ENCODE measurements at places on chromosomes 2 and 18.

DNA sequence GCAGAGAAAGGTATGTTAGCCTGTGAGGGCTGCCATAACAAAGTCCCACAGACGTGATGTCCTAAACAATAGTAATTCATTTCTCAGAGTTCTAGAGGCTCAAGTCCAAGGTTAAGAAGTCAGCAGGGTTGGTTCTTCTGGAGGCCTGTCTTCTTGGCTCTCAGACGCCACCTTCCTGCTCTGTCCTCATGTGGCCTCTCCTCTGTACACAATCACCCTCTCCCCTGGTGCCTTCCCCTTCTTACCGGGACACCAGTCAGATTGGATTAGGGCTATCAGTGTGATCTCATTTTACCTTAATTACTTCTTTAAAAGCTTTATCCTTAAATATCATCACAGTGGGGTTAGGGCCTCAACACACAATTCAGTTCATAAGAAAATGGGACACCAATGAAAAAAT, 860.5 kb downstream of the RNF144A start:
- DNase-seq, result no peak

DNA sequence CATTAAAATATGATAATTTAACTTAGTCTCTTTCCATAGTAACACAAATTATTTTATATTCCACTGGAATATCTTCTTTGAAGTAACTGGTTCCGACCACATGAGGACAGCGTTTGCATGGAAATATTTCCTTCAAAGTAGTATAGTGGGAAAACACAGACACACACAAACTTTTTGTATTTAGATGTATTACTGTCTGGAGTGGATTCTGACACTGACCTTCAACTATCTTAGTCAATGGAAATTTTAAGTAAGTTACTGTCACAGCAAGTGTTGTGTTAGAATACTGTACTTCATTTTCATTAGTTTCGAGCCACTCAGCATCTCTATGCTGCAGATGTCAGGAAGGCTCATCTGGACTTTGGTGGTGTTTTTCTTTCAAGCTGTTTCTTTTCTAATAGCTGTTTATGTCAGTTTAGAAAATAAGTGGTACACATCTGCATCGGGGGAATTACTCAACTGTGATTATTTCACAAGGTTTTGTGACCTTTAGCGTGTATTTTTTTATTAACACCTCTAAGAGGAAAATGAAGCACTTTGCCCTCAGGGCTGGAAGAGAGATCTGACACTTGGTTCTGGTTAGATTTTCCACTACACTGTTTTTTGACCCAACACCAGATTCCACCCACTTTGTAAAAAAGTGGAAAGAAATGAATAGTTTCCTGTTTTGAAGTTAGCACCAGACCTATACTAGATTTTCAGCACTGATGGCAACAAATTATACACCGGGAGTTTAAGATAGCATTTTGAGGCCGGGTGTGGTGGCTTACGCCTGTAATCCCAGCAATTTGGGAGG, 18.9 kb upstream of the THOC1 start:
- peak; percentile 46 for DNase-seq

DNA sequence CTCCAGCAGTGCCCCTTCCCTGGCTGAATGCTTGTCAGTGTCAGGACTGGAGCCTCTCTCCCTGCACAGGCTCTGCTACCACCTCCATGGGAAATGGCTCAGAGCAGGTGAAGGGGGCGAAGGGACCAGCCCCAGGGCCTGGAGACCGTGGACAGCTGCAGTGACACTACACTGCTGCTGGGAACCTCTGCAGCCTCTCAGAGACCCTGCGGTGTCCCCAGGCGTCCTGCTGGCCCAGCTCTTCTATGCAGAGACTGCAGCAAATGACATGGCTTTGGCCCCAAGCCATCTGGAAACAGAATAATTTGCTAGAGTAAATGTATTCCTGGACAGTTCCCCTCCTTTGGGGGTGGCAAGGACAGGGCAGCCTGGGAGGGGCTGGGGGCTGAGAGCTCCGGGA, 53.2 kb downstream of the CIB4 start:
- DNase-seq, result no peak

DNA sequence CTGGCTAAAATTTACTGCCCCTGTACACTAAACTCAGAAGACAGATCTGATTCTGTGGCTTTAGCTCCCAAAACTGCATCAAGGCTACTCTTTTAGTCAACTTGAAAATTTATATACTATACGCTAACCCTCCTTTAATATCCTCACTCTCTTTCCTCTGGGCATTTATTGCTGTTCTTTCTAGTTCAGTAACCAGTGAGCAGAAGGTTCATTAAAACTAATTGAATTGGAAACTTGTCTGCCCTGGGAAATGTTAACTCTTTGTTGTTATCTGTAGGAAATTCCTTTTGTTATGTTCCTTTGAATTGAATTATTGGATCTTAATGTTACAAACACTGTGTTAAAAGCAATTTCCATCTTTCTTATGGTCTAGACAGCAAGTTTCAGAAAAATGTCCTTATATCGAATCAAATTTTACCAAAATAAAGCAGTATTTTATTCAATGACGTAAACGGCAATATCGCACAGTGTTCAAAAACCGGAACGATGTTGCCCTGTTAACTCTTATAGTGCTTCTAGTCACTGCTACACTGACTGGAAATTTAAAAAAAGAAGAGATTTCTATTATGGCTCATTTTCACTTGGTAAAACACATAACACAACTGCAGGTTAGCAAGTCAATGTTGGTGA, 168.3 kb downstream of the NR4A2 start:
- no peak for DNase-seq

DNA sequence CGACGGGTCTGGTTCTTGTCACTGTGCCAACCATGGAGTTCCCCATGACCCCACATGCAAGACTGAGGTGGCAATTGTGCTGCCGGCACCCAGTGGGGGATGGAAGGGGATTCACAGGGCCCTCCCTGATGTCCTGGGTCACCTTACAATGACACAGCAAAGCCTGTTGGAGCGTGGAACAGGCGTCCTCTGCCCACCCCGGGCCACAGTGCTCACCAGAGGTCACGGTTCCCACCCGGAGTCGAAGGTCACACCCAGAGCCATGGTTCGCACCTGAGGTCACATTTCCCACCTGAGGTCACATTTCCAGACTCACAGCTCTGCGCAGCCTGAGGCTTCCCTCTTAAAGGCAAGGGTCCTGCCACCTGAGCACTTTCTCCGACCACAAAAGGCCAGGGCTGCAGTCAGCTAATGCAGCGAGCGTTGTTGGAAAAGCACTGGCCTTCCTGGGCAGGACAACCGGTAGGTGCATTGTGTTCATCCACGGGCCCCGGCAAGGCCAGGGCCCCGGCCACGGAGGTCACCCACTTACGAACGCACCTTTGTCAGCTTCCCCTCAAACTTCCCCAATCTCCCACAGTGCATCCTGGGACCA, 24.0 kb downstream of the KIF1A start:
- DNase-seq, result no peak

DNA sequence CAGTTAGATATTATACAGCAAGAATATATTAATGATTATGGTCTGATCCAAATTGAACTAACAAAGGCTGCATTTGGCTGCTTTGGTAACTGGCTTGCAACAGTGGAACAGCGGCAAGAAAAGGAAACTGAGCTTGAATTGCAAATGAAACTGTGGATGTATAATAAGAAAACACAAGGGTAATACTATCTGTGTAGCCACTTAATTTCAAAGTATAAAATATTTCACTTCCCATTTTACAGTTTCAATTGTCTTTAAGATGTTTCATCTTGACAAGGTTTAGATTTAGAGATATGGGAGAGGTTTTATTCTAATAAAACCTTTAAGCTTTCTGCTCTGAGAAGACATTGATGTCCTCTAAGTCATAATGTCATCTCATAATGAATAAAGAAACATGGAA, 23.8 kb downstream of the WDR75 start:
- no peak for DNase-seq

- DNase-seq, result peak; percentile 86
Measured at GRCh38 chr18:3790703-3791102, 340.7 kb downstream of the TGIF1 start.

DNA sequence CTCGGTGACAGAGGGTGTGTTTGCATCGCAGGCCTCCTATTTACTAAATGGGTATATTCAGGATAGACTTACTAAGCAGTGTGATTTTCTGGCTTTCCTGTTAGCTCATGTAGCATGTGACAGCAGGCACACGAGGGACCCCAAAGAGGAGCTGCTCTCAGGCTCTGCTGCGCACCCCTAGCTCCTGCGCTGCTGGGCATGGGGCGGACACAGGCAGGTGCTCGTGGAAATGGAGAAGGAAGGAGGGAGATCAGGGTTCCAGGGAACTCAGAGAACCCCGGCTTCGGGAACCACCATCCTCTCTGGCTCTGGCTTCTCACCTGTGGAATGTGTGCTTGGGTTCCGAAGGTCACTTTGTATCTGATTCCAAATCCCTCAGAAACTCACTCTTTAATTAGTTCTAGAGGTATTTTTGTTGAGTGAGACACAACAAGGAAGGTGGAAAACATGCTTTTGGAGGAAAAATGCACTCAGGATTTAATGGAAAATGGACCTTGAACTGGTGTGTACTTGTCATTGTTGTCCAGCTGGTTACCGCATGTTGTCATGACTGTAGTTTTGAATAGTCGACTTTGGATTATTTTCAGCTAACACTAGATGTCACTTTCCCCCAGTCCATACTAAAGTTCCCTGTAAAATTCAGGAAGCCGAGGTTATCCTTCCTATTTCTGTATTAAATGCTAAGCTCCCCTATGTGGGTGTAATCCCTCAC, 3.5 kb downstream of the SNTG2 start:
- DNase-seq, result peak; percentile 27

- no peak for DNase-seq
Measured at GRCh38 chr18:45627204-45627526, 11.9 kb downstream of the SLC14A2 start.

- no peak for DNase-seq
Measured at GRCh38 chr2:20429528-20429927, 17.3 kb upstream of the RHOB start.

- peak; percentile 37 for DNase-seq
Measured at GRCh38 chr2:68715353-68716041, 19.1 kb upstream of the ARHGAP25 start.

GRCh38 chr2:31660165-31660564, 79.4 kb upstream of the SRD5A2 start:
- DNase-seq, result no peak

DNA sequence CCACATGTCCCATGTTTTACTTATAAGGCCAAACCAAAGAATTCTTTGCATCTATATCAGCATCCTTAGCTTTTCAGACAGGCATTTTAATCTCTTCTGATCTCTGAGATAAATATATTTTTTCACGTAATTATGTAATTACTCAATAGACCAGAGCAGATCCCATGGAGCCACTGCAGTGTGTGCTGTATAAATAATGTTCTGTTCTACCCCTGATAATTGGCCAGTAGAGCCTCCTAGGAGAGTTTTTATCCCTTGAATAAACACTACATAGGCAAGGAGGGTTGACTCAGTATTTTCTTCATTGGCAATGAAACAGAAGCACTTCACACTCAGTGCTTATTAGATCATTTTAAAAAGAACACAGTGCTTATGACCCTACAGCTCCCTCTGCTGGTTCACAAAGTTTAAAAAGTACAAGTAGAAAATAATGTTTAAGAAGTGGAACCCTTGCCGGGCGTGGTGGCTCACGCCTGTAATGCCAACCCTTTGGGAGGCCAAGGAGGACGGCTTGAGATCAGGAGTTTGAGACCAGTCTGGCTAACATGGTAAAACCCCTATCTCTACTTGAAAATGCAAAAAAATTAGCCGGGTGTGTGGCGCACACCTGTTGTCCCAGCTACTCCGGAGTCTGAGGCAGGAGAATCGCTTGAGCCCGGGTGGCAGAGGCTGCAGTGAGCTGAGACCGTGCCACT, 91.9 kb downstream of the PPP1R1C start:
- DNase-seq, result peak; percentile 82

DNA sequence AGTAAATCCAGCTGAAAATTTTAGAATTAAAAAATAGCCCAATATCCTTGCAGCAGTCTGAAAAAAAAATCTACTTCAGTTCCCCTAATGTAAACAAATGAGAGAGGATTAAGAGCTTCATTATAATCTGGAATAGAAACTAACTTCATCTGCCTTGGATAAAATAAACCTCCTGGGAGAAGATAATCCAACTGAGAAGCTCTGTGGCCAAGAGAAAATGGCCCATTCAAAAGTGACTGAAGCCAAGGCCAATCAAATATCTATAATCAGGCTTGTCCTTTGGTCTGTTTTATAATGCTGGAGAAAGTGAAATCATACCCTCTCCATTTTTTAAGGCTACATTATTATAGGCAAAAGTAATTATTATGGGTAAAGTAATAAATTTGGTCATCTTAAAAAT, 110.0 kb downstream of the NEB start:
- DNase-seq, result no peak

- DNase-seq, result no peak
Measured at GRCh38 chr18:62001396-62001795, 108.6 kb upstream of the RNF152 start.

GRCh38 chr18:12033643-12034025, 52.3 kb downstream of the IMPA2 start:
- no peak for DNase-seq

DNA sequence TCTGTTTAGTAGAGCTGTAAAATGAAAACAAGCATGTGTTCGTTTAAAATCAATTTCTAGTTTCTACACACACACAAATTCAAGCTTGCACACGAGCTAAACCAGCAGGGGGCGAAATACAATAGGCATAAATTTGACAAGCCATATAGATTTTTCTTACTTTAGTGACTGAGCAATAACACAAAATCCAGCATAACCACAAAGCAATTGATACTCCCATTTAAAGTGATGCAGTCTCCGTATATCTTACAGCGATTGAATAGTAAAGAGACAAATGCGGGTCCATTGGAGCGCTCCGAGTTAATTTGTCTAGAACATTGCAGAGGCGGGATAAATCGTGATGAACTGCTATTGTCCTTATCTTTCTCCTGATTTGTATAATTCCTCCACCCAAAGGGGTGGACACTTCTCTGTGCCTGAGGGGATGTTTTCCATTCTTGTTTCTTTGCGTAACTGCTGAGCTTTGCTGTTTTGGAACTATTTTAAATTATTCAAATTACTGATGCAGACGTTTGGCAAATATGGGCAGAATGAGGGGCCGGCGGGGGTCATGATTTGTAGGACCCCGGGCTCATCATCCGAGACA, 1.2 kb upstream of the AFTPH start:
- peak; percentile 82 for DNase-seq
